ENCODE measurements at places on chromosomes 5 and 9.

DNA sequence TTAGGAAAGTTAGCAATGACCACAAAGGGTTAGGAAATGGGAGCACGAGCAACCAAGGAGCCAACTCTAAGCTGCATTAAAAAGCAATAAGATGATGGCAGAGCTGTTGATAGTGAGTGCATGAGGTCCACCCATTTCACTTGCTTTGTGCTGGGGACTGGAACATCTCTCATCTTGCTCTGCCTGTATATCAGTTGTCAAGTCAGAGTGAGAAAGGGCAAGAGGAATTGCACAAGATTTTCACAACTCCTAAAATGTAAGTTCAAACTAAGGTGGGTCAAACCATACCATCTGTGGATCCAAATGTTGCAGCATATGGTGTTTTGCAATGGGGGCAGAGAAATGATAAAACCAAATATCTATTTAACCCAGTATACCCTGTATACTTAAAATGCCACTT is 2.8 kb upstream of the ESM1 start:
- no peak for DNase-seq

GRCh38 chr5:65034813-65035209 is 266.1 kb downstream of the CWC27 start:
- no peak for DNase-seq

DNA sequence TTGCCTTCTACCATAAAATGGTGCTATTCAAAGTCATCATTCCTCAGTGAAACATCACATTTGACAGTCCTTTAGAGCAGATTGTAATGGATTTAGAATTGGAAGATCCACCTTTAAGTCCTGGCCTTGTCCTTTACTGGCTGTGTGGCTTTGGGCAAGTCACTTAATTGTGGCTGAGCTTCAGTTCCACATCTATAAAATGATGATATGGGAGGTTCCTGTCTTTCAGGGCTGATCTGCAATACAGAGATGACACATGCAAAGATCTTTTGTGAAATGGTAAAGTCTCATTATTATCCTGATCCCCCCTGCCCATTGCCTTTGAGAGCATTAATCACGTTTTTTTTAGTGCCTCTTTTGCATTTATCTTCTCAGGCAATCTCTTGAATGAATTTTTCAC is 58.2 kb downstream of the ZFAND5 start:
- DNase-seq, result no peak

- no peak for DNase-seq
Measured at GRCh38 chr5:72539038-72539437, 31.8 kb upstream of the ZNF366 start.

DNA sequence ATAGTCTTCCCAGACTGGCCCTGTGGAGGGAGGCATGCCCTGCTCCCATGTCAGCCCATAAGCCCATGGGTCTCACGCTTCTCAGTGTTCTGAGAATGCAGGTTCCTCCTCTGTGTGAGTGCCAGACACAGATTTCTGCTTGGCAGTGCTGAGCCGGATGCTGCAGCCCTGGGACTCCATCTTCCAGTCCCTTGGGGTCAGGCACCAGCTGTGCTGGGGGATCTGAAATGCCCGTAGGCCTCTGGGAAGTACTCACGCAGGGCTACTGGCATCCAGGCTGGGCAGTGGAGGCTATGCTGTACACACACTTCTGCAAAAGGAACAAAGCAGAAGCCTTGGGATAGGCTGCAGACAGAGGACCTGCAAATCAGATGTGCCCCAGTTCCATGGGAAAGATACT is 1944.6 kb downstream of the EFNA5 start:
- no peak for DNase-seq

- no peak for DNase-seq
Measured at GRCh38 chr9:132910376-132910775, 31.7 kb downstream of the SPACA9 start.

DNA sequence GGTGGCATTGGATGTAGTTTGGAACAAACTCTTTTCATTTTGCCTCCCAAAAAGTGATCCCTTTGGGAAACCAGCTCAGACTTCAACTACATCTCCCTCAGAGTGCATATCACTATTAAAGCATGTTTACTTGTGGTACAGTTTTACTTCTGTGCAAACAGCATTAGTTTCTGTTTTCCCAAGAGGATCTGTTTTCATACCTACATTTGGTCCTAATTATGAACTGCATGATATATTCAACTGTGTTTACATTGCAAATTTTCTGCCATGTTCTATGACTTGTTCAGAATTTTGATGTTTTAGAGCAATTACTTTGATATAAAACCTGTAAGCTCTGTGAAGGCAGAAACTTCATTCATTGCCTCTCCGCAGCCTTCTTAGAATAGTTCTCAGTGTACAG is 681.5 kb upstream of the ACO1 start:
- DNase-seq, result no peak

DNA sequence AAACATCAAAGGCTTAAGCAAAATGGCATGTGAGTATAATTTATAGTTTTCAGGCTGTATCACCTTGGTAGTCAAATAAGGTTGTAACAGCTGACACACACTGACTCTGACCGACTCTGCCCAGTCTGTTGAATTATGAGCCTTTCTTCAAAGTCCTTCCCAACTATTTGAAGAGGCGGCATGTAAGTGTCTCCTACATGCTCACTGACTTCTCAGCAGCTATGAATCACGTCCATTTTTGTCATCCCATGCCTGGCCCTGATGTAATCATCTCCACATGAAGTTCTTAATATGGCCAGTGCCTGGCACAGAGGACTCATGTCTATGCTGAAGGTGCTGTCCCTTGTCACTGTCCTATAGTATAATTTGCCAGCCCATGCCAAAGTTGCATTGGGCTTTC is 5.1 kb upstream of the PTBP3 start:
- no peak for DNase-seq

GRCh38 chr5:59055745-59056448 is 473.0 kb downstream of the RAB3C start:
- DNase-seq, result no peak
